HFFc6 (cell line): ENCODE measurements at places on chromosomes 7 and 10.
A peak's percentile ranks its signal among the peaks of the same experiment; 100 is the strongest.

DNA sequence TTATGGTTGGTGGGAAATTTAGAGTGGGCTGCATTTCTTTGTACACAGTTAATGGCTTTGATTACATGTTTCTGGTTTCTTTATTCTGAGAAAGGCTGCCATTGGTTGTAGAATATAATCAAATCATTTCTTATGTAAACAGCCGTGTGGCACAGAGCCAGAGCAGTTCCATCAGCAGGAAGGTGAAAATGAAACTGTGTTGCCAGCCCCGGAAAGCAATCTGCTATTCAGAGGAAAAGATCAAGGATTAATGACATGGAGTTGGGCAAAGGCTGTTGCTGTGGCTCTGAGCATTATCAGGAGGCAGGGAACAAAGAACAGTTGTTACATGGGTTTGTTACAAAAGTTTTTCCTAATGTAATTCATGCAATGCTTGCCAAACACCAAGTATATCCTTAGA, 74.2 kb upstream of the ZNF716 start:
- no peak for DNase-seq

- DNase-seq = no peak
Measured at GRCh38 chr7:92944633-92945032, 108.3 kb upstream of the CDK6 start.

- peak; percentile 56 for DNase-seq
Measured at GRCh38 chr10:46284286-46285229, 2.2 kb upstream of the ANTXRL start.

GRCh38 chr7:118372530-118372929, 148.0 kb downstream of the ANKRD7 start:
- no peak for DNase-seq

DNA sequence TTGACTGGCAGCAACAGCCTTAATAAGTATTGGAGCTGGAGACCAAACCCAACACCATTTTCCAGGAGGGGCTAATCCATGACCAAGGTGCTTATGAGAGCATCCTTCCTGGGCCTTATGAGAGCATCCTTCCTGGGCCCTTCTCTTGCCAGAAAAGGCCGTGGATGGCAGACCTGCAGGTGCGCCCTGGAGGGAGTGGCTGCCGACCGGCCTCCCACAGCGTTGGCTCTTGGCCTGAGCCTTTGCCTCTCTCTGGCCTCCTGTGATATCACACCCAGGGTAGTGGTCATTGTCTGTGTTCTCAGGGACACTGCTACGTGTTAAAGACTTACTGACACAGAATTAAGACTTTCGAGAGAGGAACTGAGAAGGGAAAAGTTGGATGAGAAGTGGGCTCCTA, 22.3 kb upstream of the NUDCD3 start:
- no peak for DNase-seq

DNA sequence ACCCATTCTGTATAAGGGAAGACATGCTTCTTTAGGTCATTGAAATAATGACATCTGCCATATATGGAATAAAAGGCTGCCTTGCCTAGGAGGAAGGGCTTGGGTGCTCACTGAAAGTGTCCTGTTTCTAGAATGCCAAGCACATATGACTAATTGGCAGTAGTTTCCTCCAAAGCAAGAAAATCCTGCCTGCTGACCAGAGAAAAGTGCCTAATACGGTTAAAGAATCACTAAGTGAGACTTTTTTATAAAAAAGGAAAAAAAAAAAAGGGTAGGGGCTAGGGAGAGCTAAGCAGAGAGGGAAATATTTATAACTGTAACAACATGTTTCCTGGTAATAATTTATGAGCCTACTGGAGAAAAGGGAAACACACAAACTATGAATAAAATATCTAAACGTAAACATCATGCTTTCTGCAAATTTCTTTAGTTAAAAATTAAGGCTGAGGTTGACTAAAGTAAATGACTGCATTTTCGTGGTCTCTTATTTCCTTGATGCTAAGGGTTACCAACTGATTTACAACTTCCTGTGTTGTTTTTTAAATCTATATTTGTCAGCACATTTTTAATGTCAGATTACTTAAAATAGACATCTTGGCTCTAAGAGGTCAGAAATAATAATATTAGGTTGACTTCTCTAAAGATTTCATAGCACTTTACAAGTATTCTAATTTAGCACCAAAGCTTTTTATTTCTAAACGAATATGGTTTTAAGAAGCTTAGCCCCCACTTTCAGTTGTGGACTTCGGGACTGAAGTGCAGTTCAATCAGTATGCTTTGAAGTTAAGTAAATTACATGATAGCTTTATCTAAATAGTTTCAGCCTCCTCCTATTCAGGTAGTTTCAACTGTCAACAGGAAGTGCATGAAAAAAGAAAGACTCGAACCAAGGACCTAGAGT, 89.6 kb downstream of the CABCOCO1 start:
- peak; percentile 48 for DNase-seq

- no peak for DNase-seq
Measured at GRCh38 chr10:7928536-7928935, 110.2 kb downstream of the TAF3 start.

DNA sequence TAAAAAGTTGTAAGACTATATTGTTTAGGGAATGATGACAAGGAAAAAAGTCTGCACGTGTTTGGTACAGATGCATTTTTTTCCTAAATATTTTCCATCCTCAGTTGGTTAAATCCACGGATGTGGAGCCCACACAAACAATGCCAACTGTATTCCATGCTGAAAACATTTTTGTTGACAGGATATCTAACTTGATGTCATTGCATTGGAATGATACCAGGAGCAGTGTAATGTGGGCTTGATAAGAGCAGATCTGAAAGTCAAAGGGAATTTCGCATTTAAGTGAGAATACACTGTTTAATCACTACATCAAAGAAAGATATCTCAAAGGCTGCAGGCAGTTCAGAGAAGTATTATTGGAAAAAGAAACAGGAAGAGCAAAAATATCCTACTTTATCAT, 49.5 kb upstream of the TMEM140 start:
- no peak for DNase-seq
